CD4-positive, CD25-positive, alpha-beta regulatory T cell (primary cell): ENCODE measurements at places on chromosomes 6 and 20. TPM values are rescaled to one million over a fixed set of nuclear protein-coding genes. Genes with fewer than 3 reads are reported as not detected.

PSMB8 gene
- total RNA-seq = 185 TPM

MOXD1 gene
- total RNA-seq = not detected

ALDH8A1 gene
- total RNA-seq = 4.4 TPM

SLC44A4 gene
- total RNA-seq = 1.0 TPM

WFDC12 gene
- total RNA-seq = not detected

GRM1 gene
- not detected for total RNA-seq

HLA-DRB5 gene
- 57.6 TPM for total RNA-seq

RNF182 gene
- total RNA-seq = not detected

BMP5 gene
- not detected for total RNA-seq
